B cell (primary cell): ENCODE measurements at places on chromosomes 5 and 9. TPM values are rescaled to one million over a fixed set of nuclear protein-coding genes. Genes with fewer than 3 reads are reported as not detected.

The SLC36A2 gene
- not detected in 2 replicates for polyA plus RNA-seq

DNA sequence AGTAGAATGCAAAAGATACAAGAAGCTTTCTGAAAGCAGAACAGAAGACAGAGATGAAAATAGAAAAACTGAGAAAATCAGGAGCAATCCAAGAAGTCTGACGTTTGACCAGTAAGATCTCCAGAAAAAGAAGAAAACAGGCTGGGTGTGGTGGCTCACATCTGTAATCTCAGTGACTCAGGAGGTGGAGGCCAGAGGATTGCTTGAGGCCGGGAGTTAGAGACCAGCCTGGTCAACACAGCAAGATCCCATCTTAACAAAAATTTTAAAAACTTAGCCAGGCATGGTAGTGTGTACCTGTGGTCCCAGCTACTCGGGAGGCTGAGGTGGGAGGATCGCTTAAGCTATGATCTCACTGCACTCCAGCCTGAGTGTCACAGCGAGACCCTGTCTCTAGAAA, 15.9 kb downstream of the RETREG1 start:
- no peak for DNase-seq

DNA sequence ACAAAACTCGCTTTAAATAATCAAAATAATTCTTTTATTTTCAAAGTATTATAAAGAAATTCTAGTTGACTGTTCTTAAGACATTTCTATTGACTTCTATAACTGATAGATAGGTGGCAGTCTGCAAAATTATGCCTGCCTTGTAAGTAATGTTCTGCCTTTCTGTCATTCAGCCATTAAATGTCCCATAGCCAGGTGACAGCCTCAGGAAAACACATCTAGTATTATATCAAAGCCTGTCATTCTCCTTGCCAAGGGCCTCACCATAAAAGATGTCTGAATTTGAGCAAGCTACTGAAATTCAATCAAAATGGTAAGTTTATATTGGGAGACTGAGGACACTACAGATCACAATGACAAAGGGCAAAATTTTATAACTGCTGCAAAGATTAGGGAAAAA, 170.4 kb upstream of the COX7C start:
- DNase-seq = no peak

- no peak for DNase-seq
Observed at GRCh38 chr9:1639166-1639565, 376.0 kb upstream of the SMARCA2 start.

The PFN3 gene
- not detected in 2 replicates for polyA plus RNA-seq

The NEUROG1 gene
- not detected in 2 replicates for polyA plus RNA-seq

The DOK3 gene
- polyA plus RNA-seq = 78.4 and 103 TPM in 2 replicates

DNA sequence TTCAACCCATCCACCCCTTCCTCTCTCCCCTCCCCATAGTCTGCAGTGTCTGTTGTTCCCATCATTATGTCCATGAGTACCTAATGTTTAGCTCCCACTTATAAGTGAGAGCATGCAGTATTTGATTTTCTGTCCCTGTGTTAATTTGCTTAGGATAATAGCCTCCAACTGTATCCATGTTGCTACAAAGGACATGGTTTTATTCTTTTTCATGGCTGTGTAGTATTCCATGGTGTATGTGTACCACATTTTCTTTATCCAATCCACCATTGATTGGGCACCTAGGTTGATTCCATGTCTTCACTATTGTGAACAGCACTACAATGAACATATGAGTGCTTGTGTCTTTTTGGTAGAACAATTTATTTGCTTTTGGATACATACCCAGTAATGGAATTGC, 187.1 kb downstream of the PCSK5 start:
- no peak for DNase-seq

GRCh38 chr5:135934939-135935338, 19.8 kb downstream of the LECT2 start:
- no peak for DNase-seq

The TERT gene
- 0.24 and 0.43 TPM in 2 replicates for polyA plus RNA-seq

DNA sequence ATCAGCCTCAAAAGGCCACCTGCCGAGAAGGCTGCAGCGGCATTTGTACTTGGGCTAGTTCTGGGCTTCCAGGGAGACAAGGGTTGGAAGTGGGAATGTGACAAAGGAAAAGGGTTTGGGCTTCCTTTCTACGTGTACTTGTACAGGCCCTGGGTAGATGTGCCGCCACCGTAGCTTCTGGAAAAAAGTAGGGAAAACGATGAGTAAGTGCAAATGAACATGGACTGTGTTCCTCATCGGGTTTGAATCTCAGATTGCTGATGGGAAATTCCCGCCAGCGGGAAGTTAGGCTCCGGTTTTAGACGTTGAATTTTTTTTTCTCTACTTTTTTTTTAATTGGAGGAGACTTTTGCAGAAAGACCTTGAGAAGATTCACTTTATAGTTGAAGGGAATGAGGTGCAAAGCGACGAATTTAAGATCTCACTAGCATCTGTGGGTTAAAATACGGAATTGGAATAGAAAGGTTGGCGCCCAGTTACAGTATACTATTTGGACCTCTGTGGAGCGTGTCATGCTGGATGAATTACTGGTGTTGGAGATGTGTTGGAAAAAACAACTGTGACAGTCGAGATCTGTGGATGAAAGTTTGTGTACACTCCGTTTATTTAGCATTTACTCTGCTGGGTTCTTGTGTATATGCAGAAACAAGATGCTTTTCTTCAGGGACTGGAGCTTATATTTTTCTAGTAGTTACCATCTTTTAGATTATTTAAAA, 1.2 kb downstream of the G3BP1 start:
- no peak for DNase-seq

The CYLC2 gene
- polyA plus RNA-seq = not detected in 2 replicates

GRCh38 chr5:76162335-76162734, 79.2 kb downstream of the SV2C start:
- DNase-seq = no peak
